CD4-positive, alpha-beta T cell treated with Interleukin-17A for 1 hour (primary cell): ENCODE measurements at places on chromosomes 5 and 9.

DNA sequence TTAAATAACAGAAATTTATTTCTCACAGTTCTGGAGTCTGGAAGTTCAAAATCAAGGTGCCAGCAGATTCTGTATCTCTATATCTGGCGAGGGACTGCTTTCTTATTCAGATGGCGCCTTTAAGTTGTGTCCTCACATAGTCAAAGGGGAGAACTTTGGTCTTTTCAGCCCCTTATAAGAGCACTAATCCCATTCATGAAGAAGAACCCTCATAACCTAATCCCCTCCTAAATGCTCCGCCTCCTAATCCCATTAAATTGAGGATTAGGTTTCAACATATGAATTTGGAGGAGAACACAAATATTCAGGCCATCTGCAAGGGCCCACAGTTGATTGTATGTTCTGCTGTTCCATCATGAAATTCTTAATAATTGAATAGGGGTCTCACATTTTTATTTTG is 10.8 kb upstream of the CCDC152 start:
- DNase-seq, result no peak

GRCh38 chr5:8827696-8828095 is 718.2 kb downstream of the SEMA5A start:
- no peak for DNase-seq

GRCh38 chr5:72152545-72152944 is 45.3 kb downstream of the MAP1B start:
- DNase-seq, result no peak

DNA sequence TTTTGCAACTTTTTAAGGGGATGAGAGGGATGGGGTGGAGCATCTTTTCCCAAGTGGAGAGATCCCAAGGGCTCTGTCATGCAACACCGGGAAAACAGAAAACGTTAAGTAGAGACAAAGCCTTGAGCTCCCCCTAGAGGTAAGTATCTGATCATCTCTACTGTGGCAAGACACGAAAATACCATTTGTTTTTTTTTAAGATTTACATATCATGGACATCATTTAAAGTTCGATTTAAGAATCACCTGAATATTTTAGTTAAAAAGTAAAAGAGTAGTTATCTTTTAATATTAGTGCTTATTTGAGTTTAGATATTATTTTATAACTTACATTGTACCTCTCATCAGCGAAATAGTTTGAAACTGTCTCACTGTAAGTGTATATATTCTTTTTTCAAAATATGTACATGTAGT is 200.4 kb downstream of the LRRC70 start:
- peak; percentile 43 for DNase-seq

DNA sequence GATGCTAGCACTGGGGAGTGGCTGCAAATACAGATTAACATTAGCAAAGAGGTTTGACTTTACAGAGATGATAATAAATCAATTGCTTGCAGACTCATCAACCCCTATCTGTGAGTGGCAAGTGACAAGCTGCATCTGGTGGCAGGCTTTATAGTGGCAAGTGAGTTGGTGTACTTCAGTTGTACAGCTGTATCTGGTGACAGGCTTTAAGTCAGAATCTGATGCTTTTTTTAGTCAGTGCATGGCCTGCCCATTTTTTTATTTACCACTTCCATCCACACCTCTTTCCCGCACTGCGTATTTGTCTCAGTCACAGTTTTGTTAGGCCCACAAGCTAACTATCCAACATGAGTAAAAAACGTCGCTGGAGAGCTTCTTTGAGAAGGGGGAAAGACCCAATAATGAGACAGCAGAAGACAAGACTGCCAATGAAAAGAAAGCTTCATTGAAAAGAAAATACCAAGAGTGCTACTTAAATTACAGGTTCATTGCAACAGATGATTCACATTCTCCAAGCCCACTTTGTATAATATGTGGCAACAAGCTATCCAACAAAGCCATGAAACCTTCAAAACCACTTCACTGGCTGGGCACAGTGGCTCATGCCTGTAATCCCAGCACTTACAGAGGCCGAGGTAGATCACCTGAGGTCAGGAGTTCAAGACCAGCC is 23.1 kb downstream of the ANP32B start:
- no peak for DNase-seq

GRCh38 chr5:40401284-40402006 is 278.3 kb upstream of the PTGER4 start:
- no peak for DNase-seq

GRCh38 chr9:93077811-93078210 is 18.2 kb upstream of the CARD19 start:
- DNase-seq, result no peak

DNA sequence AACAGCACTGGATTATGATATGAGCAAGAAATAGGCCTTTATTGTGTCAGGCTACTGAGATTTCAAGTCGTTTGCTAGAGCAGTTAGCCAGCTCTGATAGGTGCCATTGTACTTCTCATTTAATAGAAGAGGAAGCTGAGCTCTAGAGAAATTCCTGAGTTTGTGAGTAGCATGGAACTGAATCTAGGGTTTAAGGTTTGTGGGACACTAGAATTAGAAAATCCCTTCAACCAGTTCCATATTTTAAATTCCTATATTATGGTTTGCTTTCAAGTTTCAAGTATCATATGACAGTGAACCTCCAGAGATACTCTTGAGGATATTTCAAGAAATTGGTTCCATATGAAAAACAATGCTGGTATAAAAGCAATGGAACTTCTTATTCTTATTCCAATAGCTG is 87.6 kb downstream of the ANKRD55 start:
- no peak for DNase-seq

DNA sequence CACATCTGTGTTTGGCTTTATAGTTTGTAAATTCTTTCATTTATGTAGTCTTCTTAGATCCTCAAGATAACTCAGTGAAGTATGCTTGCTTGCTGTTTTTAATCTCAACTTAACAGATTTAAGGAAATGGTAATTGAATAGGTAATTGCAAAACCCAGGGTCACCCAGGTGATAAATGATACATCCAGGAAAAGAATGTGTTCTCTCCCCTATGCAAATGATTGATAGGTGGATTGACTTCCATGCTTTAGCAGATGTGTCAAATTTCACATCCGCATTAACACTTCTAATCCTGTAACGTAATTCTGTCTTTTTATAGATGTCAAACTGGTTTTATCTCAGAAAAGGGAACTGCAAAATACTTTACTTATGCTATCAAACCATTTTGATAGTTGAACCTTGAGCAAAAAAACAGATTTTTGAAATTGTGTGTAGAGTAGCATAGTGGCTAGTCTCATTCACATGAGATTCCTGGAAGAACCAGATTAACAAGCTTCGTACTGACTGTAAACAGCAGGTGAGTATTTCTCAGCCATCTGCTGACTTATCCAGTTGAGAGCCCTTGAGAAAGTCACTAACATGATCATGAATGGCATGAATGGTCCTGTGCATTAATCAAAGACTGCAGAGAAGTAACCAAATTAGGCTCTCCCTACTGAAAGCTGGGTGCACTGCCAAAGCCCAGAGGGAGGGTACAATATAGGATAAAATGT is 86.7 kb upstream of the PAM start:
- no peak for DNase-seq

- DNase-seq, result no peak
Observed at GRCh38 chr5:146342882-146343865, 4.5 kb downstream of the POU4F3 start.

DNA sequence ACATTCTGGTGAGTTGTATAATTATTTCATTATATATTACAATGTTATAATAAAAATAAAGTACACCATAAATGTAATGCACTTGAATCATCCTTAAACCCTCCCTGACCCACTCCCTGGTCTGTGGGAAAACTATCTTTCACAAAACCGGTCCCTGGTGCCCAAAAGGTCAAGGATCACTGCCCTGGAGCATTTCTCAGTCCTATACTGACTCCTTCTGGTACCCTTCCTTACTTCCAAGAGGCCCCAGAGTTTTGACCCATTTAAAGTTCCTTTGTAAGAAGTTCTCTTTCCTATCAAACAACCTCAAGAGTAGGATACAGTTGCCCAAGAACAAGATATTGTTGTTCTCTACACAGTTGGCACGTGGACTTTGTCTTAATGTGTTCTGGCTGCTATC is 88.9 kb upstream of the TRPM3 start:
- DNase-seq, result no peak
